ENCODE measurements at places on chromosomes 4 and X.

DNA sequence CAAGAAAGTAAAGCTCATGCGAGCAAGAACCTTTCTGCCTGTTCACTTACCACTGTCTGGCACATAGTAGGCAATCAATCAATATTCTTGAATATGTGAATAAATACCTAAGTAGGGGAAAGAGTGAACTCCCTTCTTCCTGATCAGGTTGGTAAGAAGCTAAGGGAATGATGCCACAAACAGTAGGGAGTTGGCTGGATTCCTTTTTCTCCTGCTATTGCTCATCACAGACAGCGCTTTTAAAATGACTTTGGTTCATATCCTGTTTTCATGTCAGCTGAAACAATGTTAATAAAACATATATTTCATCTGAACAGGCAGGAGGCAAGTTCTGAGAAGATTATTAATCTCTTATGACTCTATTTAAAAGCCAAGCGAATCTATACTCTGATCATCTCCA, 99.2 kb downstream of the NSUN7 start:
- DNase-seq, result peak; percentile 18

DNA sequence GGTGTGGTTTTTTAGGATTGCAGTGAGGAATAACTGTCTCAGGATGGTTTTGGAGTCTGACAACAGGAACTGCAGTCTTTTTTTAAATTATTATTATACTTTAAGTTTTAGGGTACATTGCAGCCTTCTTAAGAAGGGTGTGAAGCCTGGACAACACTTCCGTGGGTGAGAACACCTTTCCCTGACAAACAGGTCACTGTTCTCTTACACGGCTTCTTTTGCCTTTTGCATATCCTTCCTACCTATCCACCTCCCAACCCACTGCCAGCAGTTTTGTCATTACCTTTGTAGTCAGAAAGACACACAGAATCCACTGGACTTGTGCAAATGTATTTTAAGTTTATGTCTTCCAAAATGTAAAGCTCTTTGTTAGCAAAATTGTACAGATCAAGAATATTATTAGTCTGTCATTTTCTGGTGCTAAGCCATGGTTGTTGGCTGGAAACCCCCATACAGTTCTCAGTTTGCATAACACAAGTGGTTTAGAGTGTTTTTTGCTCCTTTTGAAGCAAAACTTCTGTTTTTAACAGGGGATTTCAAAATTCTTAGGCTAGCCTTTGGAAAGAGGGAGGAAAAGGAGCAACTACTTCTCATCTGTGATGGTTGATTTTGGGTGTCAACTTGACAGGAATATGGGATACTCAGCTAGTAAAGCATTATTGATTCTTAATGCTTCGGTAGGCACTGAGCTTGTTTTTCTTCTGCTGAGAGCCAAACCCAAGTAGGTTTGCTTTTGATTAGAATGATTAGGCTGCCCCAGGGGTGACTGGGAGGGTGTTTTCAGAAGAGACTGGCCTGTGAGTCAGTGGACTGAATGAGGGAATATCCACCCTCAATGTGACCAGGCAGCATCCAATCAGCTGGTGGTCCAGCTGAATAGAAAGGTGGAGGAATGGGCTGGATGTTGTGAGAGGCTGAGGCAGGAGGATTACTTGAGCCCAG, 29.4 kb upstream of the KLHL2 start:
- DNase-seq, result no peak

DNA sequence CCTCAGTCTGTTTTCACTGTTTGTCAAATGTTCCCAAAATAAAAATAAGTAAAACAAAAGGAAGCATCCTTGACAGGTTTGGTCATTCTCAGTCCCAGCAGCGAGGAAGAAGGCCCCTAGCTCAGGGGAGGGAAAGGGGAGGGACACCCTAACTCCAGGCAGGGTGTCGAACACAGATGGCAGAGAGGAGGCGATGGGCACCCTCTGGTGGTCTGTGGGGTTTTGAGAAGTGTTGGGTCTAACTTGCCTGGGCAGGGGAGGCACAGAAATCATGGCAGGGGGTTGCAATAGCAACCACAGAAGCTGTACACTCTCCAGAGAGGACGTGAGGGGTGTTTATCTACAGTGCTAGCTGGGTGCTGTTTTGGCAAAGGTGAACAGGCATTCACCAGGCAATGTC, 229.8 kb upstream of the SFRP2 start:
- no peak for DNase-seq

- no peak for DNase-seq
Observed at GRCh38 chr4:52554612-52555355, 104.3 kb downstream of the USP46 start.

DNA sequence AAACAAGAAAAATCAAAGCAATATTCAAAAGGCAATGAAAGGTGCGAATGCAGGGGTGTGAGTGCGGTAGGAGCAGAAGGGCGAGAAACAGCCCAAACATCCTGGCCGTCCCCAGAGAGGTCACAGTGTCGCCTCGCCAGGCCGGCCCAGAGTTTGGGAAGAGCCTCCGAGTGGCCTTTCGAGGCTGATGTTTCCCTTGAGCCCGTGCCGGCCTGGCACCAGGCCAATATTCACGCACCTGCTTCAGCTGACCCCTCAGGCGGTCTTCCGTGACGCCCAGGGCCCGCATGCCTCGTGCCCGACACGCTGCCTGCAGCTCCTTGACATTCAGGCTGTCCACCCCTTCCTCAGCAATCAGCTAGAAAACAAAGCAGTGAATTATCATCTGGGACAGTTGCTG, 30.6 kb downstream of the LETM1 start:
- no peak for DNase-seq

DNA sequence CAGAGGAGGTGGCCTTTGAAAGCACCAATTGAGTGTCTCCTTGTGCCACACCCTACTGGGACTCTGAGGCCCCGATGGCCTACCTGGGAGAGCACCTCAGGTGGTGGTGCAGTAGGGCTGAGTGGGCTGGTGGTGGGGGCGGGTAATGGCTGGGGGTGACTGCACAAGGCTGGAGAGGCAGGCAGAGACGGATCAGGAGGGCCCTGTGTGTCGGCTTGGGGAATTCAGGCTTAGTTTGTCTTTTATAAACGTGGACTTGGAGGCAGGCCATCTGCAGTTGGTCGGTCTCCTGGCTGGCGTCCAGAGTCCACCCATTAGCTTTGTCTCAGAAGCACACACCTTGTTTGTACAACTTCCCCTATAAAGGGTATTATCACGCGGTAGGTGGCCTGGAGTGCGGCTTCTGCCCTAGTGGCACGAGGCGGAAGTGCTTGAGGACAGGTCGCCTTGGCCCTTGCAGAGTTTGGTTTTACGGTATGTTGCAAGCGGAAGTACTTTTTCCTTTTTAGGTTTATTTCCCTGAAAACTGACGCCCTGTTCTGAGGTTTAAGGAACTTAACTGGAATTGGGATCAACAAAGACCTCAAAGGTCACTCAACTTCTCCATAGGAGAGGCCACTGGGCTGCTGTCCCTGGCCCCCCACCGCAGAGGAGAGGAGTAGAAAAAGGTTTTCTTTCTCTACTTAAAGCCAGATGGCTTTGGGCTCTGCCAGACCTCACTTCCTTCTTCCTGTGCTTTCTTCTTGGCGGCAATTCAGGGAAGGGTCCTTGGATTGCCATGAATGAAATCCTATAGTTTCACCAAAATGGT, 8.0 kb downstream of the TBC1D14 start:
- no peak for DNase-seq
